Right hindlimb (tissue), 1 donor: ENCODE measurements at places on chromosomes 7 and 10.

- no peak for DNase-seq
Observed at GRCh38 chr10:29880856-29881255, 178.5 kb downstream of the JCAD start.

DNA sequence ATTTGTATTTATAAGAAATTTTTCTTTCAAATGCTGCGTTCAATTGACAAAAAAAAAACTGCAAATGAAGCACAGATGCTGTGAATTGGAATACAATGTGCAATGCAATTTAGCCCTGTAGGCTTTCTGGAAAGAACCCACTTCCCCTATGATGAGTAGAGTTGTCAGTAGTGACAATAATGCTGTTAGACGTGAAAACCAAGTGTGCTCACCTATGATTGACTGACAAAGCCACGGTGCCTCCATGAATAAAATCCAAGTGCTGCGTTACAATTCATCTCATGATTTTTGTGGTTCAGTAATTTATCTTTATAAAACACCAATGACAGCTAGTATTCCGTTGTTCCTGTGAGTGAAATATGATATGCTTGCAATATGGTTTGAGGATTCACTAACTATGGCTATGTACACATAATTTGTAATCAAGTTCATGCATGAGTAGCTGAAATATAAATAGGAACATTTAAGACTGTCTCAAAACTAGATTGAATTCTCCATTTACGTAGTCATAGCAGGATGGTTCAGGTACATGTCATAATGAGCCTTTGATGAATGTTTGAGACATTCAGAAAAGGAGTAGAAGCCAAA lies 1160.3 kb downstream of the CNTNAP2 start:
- DNase-seq: no peak

DNA sequence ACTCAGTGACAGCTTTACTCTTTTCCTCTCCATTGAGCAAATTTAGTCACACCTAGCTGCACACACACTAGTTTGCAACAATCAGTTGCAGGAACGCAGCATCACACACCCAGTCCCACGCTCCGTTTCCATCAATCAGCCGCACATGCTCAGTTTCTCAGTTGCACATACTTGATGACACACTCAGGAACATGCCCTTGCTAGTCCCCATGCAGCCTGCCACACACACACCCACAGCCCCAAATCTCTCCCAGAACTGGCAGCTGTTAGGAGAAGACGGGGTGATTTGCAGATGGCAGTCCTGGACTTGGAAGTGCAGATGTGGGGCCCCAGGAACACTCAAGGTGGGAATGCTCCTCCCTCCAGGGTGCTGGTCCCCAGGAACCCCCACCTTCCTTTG lies 7.7 kb downstream of the LBX1 start:
- DNase-seq: no peak

GRCh38 chr10:18334116-18334867 lies 194.1 kb downstream of the CACNB2 start:
- DNase-seq: no peak

GRCh38 chr7:5296015-5296610 lies 13.4 kb downstream of the SLC29A4 start:
- DNase-seq: no peak

DNA sequence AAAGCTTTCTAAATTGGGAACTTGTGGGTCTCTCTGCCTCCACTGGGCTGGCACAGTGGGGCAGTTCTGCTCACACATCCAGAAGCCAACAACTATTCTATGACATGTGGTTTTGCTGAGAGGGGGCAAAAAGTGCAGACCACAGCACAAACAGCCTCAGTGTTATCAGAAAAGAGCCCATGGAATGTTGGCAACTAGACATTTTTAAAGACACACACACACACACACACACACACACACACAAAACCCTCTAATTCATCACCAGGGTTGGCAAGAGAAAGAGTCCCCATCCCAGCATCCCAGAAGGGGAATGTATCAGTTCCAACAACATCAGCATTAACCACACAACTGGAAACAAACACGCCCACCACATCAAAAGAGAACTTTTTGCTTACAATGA lies 117.1 kb downstream of the FGFR2 start:
- DNase-seq: peak; percentile 46

DNA sequence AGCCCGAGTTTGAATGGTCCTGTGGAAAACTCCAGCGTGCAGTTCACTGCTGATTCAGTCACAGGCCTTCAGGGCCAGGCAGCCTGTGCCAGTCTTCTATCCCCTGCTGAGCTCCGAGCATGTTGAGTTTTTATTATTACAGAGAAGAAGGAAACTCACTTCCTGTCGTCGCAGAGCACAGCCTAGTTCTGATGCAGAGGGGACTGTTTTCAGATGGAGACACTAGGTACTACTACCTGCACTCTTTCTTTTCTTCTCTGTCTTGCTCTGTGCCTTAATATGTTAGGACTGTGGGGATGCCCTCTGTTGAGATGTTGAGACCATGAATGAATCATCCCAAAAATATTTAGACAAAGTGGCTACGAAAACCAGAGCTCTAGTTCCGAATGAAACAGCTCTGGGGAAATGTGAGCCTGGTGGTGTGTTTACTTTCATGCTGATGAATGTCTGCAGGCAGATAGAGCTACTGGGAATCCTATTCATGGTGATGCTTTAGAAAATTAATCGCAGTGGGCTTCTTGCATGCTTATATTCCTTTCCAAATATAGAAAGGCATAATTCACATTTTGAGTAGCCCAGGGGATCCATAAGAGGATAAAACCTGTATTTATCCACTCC lies 29.6 kb downstream of the CASP7 start:
- DNase-seq: no peak

DNA sequence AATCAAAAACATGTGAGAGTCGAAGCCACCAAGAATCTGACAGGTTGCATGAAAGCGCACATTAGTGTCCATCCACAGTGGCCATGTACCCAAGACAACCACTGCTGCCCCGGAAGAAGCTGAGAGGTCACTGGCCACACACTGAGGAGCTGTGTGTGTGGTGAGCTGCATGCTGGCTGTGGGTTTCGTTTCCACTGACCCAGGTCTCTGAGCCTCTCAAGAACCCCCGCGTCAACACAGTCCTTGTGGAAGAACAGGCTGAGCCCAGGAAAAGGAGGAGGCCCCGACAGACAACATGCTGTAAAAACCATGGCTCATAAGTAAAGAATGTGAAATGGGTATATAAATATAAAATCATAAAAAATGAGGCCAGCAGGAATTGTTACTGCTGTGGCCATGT lies 8.2 kb downstream of the VIPR2 start:
- peak; percentile 6 for DNase-seq

GRCh38 chr10:85788570-85788969 lies 578.0 kb downstream of the GRID1 start:
- DNase-seq: no peak

DNA sequence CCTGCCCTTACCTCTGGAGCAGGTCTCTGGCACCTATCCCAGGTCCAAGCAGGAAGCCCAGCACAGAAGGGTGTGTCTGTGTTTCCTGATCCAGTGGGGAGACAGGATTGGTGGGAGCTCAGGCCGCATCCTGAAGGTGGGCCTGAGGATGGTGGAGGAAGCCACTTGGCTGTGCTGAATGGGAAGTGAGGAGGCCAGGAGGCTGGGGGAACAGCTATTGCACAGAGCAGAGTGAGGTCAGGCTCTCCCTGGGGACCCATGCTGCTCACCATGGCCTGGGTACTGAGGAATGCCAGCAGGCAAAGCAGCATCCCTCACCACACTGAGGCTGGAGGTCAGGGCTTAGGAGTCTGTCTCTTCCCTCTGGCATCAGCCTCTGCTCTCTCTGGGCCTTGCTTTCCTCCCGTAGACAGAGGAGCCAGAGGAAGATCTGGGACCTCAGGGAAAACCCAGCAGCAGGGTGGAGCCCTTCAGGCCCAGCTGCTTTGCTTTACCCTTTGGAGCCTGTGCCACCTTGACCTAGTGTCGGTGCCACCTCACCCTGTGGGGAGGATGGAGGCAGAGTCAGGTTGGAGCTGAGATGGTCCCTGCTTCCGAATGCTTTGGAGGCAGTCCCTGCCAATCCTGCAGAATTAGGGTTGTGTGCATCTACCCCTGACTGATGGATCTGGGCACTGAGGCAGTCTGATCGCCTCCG lies 39.0 kb downstream of the CDH23 start:
- no peak for DNase-seq

DNA sequence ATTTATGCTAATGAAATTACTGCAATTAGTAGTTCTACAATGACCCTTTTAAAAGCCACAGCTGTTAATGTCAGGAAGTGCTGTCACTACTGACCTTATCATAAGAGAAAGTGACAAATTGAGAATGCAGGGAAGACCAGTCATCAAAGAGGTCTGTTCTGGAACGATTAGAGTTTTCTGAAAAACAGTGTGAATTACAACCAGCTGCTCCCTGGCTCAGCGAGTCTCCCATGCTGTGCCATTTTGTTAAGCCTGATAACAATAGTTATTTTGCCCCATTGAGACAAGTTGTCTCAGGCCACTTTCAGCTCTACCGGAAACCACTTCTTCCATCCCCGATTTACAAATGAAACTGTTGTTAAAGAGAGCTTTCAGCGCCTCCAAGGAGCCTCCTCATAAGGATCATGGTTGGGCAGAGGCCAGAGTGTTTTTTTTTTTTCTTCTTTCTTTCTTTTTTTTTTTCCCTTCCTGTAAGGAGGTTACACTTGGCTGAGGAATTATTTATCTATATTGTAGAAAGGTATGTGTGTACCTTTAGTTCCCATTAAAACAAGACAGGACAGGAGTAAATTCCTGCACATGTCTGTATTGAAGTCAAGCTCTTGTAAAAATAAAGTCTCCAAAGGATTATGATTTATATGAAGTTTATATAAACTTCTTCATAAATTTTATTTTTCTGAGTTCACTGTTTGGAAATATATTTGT lies 173.6 kb downstream of the CDCA7L start:
- no peak for DNase-seq

GRCh38 chr10:111739125-111739873 lies 444.3 kb downstream of the GPAM start:
- no peak for DNase-seq

DNA sequence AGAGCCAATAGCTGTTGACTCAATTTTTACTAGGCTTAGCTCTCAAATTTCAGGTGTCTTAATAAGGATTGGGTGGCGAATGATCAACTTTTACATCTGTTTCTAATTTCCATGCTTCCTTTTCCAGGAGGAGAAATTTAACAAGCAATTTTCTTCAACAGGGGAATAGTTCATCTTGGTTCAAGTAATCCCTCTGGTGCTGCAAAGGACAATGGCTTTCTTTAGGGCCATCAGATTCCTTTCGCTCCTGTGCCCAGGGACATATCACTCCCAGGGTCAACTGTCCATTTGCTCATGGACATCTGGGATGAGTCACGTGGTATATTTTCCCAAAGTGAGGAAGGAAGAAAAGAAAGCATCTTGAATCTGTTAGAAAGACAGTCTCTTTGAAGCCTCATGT lies 313.3 kb downstream of the FRMD4A start:
- no peak for DNase-seq

DNA sequence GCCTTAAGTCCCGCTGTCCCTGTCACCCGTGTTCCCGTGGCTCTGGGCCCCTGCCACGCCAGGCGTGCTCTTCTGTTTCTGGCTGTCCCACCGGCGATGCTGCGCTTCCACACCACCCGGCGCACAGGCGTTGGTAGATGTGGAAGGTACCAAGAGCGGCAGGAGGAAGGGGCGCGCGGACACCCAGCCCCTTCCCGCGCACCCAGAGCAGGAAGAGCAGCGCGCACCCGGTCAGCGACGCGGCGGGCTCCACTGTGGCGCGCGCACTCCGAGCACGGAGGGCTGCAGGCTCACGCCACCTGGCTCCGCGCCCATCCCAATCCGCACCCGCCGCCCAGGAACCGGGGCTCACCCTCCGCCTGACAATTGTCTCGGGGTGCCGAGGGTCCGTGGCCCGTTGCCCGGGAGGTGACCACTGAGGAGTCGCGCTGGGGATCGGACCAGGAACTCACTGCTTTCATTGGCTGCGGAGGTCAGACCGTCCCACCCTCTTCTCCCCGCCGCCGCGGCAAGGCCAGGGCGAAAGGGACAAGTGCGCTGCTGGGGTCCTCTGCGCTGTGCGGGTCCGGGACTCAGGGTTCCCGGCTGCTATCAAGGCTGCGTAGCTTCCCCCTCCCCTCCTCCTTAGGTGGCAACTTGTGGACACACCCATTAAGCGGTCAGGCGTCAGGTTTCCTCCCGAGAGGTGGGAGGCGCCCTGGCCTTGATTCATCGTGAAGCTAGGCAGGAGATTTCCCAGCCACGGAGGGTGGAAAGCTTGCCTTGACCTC lies 121.6 kb upstream of the ZNF92 start:
- DNase-seq: peak; percentile 74

DNA sequence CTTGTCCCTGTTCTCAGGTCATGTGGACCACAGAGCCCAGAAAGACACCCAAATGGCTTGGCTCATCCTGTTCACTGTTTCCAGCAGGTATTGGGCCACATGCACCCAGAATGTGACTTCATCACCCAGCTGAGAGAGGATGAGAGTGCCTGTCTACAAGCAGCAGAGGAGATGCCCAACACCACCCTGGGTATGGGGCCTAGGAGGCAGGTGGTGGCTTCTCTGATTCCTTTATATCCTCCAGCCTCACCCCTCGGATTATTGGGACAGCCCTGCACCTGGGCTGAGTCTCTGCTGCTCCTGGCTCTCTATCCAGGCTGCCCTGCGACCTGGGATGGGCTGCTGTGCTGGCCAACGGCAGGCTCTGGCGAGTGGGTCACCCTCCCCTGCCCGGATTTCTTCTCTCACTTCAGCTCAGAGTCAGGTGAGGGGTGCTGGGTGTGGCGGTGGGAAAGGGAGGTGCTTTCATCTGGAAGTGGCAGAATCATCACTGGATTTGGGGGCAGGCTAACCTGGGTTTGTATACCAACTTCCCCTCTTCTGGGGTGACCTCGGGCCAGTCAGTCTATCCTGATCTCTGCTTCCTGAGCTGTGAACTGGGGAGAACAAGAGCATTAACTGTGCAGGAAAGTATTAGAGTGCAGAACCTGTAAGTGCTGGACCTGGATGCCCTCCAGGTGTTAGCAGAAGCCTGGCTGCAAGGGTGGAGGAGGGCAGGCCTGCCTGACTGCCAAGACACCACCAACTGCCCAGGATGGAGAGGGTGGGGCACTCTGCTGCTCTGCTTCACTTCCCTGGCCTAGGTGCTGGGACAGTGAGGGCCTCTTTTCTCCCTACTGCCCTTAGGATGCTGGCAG lies 5.2 kb downstream of the GHRHR start:
- no peak for DNase-seq

DNA sequence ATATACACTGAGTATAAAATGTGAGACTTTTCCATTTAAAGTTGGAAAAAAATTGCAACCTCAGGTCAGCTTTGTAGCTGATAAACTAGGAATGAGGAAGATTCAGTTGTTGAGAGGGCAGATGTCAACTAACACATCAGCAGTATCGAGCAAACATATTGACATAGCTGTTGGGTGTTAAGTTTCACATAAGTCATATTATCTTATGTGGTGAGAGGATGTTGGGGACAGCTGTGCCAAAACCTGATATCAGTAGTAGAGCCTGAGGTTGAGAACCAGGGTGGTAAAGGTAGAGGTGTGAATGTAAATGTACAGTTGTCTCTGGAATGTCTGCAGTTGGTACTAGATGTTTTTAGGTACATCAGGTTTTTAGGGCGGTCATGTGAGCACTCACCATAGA lies 5.0 kb downstream of the ZRANB1 start:
- DNase-seq: no peak

- no peak for DNase-seq
Observed at GRCh38 chr7:108459922-108460551, 3.8 kb upstream of the NRCAM start.
